Activated T-helper 9 cell treated with anti-CD3 and anti-CD28 coated beads, Interleukin-2, amount 50 U/mL, for 16 hours (primary cell): ENCODE measurements at places on chromosomes 5 and 9.

GRCh38 chr5:78108564-78108963, 185.9 kb downstream of the AP3B1 start:
- DNase-seq = no peak

- no peak for DNase-seq
Measured at GRCh38 chr9:108033976-108034964, 544.7 kb upstream of the KLF4 start.

DNA sequence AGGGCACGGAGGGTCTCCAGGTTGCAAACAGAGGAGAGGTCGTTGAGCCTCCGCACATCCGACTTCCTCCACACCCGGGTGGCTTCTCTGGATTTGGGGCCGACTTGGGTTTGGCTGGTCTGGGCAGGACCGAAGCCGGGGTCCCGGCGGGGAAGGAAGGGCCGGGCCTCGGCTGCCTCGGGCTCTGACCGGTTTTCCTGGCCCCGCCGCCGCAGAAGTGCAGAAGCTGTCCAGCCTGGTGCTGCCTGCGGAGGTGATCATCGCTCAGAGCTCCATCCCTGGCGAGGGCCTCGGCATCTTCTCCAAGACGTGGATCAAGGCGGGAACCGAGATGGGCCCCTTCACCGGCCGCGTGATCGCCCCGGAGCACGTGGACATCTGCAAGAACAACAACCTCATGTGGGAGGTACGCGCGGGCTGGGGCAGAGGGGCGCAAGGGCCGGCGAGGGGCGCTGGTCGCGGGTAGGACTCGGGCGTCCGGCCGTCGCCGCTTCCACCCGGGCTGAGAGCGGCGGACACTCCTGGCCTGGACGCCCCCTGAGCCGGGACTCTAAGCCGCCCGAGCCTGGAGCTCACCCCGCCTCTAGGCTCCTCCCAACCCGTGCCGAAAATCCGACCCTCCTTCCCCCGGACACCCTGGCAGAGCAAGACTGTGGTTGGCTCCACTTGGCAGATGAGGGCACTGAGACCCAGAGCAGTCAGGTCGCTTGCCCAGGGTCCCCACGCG, 2.2 kb downstream of the PRDM12 start:
- no peak for DNase-seq

DNA sequence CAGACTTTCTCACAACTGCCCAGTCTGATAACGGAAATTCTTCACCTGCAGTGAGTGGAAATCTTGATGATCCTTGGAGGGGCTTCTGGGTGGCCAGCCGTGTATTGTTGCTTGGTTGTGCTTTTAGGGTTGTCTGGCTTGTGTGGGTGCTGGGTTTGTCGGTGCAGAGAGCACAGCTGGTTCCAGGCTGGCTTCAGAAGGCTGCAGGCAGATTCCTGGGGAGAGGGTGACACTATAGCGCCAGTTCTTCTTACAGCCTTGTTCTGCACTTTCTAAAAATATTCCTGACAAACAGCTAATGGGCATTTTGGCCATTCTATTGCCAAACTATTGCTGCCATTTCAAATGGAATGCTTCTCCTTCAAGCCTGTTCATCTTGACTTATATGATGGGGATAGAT, 99.3 kb downstream of the PDZD2 start:
- no peak for DNase-seq

GRCh38 chr5:108251350-108251749, 130.5 kb downstream of the FBXL17 start:
- no peak for DNase-seq

- DNase-seq = no peak
Measured at GRCh38 chr9:120558454-120558853, 21.5 kb downstream of the CDK5RAP2 start.

- no peak for DNase-seq
Measured at GRCh38 chr5:100424787-100425186, 110.4 kb upstream of the FAM174A start.

- no peak for DNase-seq
Measured at GRCh38 chr5:4197151-4197550, 601.5 kb downstream of the IRX1 start.

DNA sequence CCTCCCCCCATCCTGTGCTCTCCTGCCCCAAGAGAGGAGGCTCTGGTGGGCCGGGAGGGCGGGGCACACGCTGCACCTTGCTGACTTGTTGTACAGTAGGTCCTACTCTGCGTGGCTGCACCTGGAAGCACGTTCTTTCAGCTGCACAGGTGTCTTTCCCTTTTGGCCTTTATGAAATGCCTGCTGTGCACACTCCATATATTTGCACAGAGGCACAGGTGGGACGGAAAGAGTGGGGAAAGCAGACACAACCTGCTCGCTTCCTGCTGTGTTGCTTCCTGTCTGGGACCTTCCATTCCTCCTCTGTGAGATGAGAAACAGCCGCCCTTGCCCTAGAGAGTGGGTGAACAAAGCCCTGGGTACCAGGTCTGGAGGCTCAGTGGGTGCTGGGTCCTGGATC, 4.8 kb downstream of the USP20 start:
- no peak for DNase-seq

DNA sequence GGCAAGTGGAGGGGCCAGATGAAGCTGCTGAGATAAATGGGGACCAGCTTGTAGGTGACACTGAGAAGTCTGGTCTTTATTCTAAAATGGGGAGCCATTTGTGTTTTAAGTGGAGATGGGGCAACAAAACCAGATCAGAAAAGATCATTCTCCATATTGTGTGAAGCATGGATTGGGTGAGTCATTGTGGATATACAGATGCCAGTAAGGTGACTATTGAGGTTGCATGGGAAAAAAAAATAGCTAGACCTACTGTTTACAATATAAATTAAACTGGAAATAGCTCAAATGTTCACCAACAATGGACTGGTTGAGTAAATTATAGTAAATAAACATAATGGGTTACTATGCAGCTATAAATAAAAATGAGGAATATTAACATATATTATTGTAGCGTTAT, 5.4 kb upstream of the MAP1B start:
- DNase-seq = no peak

- no peak for DNase-seq
Measured at GRCh38 chr5:60185231-60186099, 291.9 kb upstream of the PDE4D start.

- no peak for DNase-seq
Measured at GRCh38 chr9:95852059-95853032, 23.1 kb upstream of the ERCC6L2 start.

- no peak for DNase-seq
Measured at GRCh38 chr9:132166599-132166998, 4.7 kb downstream of the NTNG2 start.

GRCh38 chr5:83401775-83402174, 69.8 kb upstream of the VCAN start:
- DNase-seq = no peak

DNA sequence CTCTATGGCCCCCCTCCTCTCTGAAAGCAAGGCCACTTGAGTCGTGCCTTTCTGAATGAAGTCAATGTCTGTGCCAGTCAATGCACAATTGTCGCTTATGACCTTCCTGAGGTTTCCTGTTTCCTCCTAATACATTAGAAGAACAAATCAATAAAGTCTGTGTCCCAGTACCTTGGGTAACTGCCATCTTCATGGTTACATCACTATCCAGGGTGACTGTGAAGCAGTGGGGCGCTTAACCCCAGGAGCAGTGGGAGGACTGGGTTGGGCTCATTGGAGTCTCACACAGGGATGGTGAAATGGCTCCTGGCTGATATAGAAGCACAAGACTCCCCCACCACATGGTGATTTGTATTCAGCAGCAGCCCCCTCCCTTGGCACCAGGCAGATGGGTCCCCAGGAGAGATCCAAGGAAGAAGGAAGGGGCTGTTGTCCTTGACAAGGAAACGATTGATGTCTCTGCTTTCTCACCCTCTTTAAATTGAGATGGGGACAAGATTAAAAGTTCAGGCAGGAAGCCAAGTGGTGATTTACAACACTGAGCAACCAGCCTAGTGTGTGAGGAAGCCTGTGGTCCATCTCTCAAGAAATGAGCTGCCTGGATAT, 261.9 kb upstream of the ZNF462 start:
- no peak for DNase-seq

DNA sequence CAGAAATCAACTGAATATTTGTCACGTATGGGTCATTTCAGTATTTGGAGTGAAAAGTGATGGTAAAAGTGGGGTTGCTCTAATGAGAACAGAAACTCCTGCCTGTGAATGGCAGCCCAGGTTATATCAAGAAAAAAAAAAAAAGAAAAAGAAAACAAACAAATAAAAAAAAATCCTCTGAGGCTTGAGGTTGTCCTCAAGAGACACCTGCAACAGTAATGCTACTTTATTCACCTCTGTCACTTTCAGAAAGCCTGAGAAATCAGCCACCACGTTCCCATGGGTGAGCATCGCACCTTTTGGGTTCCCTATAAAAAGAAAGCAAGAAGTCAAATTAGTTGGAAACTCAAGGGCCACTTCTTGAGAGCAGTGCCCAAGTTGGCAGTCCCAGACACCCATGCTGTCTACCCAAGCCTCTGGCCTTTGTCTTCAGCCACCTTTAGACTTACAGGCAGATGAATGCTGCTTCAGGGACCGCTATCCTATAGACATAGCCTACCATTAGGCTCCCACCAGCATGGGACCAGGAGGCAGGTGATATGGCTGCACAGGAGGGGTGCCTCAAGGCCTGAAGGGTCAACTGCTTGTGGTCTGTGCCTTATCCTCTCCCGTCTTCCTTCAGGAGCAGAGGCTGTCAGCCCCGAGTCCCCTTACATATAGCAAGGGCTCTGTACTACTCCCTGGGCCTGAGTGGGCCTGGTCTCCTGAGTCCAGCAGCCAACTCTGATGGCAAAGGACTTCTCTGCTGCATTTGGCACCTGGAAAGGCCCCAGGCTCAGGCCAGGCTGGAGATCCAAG, 31.1 kb upstream of the MEIKIN start:
- DNase-seq = no peak

DNA sequence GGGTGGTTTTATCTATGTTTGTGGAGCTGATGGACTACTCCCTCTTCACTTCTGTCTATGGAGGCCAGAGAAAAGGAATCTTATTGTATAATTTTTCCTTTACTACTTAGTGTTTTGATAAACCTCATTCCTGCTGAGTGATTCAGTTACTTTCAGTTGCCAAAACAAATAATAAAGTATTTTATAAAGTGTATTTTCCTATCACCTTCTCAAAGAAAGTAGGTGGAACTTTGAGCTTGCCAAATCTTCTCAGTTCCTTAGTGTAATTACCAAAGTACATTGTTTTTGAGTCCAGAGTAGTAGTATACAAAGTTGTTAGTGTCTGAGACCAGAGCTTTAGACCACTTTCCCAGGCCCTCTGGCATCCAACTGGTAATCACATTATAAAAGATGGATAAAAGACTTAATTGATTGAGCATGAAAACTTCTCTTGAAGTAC, 13.5 kb downstream of the RABGAP1 start:
- no peak for DNase-seq

DNA sequence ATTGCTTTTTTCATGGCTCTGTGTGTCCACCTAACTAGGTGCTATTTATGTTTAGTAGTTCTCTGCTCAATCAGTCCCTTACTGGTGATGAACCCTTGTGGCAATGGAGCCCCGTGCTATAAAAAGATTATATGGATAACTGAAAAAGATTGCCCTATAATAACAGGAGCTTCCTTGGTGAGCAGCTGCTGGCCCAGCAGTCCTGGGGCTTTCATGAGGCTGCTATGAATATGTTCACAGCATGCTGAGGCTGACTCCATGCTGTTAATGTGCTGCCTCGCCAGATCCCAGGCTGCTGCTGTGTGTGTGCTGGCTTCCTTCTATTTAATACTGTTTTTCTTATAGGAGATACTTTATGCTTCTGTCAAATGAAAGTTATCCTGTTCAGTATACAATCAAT, 357.5 kb downstream of the TAF11L14 start:
- no peak for DNase-seq
